ENCODE measurements at places on chromosomes 13 and 19.

GRCh38 chr19:2170987-2171348 is 7.2 kb downstream of the DOT1L start:
- no peak for DNase-seq

DNA sequence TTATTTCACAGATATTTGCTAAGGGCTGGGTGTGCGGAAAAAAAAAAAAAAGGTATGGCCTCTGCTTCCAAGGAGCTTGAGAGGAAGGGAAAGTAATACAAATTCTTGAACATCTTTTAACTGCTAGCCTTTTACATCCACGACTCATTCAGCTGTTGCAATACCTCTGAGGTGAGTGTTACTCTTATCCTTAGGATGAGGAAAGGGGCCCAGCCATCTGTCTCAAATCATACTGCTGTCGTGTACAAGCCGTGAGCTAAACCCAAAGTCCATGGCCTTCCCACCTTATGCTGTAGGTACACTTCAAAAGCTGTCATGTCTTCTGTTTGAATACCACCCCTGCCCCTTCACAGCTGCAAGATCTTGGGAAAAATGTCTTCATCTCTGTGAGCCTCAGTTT is 146.8 kb downstream of the KCNRG start:
- no peak for DNase-seq

DNA sequence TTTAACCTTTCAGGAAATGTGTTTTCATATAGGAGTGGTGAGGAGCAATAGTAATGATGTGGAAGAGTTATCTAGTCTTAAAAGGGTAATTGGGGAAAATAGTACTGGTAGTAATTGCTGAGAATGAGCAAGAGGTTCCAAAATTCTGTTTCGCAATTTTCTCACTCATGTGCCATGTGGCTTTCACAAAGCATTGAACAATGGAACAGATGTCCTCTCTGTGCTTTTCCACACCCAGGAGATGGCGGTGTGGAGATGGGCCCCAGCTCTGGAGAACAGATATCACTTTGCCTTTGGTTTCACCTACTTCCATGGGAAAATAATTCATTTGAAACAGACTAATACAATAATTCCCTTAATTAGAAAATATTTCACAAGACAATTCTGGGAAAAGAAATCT is 170.0 kb upstream of the SLC10A2 start:
- DNase-seq = no peak

GRCh38 chr19:33375837-33376159 is 2.3 kb downstream of the CEBPG start:
- DNase-seq = no peak

DNA sequence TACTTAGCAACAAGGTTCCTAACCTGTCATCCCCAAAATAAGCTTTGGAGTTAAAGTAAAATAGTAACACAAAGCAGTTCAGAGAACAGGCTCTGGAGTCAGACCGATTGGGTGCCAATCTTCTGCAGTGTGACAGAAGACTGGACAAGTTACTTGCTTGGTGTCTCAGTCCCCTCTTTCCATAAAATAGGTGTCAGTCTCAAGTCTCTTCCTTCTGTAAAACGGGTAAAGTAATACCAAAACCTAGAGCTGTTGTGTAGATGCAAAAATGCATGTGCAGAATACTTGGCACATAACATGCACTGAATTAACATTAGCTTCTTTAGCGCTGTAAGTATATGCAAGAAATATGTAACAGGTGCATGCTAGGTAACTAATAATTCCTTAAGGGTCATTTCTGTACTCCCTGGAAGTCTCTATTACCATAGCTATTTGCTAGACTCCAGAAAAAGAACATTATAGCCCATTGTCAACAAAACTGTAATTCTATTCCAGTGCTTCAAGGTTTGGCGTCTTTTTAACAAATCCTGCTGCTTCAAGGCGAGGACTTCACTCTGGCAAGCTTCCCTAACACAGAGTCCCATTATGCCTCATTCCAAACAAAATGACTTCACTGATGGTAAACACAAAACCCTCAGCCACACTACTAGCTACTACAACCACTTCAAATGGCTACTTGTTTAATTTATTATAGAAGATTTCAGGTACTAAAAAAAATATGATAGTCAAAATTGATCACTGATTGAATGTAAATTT is 32.8 kb downstream of the ELF1 start:
- no peak for DNase-seq

- no peak for DNase-seq
Observed at GRCh38 chr19:30441011-30441410, 68.8 kb downstream of the ZNF536 start.

GRCh38 chr13:92187378-92187989 is 789.1 kb downstream of the GPC5 start:
- no peak for DNase-seq

DNA sequence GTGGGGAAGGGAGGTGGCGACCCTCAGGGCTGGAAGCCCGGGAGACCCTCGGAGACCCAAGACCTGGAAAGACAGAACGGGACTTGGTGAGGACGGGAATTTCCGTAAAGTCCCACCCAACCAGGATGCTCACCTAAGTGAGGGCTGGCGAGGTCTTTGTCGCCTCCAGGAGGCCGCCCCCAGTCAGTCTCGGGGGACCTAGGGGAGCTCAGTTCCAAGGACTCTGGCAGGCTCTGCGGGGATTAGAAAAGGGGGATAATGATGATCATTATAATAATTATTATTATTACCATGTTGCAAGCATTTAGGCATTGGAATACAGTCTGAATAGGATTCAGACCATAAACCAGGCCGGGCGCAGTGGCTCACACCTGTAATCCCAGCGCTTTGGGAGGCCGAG is 9.1 kb upstream of the HSD17B14 start:
- DNase-seq = no peak

DNA sequence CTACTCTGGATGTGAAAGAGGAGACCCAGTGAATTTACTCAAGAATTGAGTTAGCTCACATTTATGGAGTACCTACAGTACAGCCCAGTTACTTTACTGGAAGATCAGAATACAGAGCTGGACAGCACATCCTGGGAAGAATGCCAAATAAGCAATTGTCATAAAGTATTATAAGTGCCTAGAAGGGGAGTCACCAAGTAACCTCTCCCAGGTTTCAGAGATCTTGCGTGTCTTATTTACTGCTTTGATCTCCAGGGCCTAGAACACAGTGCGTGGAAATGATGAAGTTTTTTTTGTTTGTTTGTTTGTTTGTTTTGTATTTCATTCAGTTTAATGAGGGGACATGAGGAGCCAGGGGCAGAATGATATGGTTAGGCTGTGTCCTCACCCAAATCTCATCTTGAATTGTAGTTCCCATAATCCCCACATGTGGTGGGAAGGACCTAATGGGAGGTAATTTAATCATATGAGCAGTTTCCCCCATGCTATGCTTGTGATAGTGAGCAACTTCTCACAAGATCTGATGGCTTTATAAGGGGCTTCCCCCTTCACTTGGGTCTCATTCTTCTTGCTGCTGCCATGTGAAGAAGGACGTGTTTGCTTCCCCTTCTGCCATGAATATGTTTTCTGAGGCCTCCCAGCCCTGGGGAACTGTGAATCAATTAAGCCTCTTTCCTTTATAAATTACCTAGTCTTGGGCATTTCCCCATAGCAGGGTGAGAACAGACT is 5.2 kb downstream of the GARRE1 start:
- DNase-seq = no peak

- DNase-seq = no peak
Observed at GRCh38 chr19:2167896-2168618, 4.3 kb downstream of the DOT1L start.

DNA sequence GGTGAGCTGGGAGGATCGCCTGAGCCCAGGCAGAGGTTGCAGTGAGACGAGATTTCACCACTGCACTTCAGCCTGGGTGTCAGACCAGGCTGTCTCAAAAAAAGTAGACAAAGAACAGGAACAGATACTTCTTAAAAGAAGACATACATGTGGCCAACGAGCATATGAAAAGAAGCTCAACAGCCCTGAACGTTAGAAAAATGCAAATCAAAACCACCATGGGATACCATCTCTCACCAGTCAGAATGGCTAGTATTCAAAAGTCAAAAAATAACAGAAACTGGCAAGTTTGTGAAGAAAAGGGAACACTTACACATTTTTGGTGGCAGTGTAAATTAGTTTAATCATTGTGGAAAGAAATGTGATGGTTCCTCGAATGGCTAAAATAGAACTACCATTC is 3.0 kb upstream of the LGALS14 start:
- DNase-seq = no peak

DNA sequence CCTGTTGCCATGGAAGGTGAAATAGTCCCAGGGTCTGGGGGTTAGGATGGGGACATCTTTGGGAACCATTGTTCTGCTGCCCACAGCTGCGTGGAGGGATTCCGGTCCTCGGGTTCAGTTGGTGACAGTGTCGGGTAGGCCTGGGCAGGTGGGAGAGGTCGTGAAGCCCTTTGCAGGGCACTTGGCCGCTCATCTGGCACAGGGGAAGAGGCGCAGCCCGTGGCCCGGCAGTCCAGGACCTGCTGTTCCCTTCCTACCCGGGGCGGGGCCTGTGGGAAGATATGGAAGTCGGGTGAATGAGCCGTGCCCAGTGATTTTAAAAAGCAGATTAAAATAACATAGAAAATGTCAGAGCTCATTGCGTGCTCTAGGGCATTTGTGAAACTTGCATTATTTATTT is 44.8 kb downstream of the KDM4B start:
- DNase-seq = no peak

DNA sequence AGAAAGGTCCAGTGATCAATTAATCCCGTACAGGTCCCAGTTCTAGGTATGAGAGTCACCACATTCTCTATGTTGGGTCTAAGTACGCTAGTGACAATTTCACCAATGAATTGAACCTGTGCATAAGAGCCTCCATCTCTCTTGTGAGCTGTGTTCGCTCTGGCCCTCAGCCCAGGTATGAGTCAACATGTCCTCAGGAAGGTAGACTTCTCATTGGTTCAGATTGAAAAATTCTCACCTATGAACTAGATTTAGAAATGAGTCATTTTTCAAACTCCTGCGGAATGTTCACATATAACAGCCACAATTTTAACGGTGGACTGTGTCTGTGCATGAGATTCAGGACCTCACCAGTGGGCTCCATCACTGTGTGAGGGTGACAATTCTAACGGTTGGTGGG is 12.7 kb upstream of the ZNF43 start:
- no peak for DNase-seq

- no peak for DNase-seq
Observed at GRCh38 chr13:73466561-73466960, 407.8 kb downstream of the KLF5 start.

DNA sequence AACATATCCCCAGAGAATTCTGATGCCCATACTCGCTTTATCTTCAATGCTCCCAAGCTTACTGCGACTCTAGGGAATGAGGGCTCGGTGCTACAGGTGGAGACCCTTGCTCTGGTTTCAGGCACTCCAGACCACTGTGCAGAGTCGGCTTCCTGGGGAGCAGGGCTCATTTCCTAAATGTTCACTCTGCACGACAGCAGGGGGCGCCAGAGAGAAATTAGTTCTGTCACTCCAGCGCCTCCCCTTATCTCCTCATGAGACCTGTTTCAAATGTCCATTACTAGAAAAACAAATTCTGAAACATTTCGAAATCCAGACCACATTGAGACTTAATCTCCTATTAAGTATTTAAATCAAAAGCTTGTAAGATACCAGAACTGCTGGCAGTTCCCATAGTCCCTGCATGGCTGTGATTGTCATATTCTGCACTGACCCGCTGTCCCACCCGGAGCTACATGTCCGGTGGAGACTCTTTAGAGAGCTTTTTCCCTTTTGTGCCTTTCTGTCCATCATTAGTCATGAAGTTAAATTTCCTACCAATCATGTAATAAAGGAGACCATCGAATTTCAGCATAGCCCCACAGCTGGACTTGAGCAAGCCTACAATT is 22.4 kb downstream of the EPSTI1 start:
- no peak for DNase-seq

DNA sequence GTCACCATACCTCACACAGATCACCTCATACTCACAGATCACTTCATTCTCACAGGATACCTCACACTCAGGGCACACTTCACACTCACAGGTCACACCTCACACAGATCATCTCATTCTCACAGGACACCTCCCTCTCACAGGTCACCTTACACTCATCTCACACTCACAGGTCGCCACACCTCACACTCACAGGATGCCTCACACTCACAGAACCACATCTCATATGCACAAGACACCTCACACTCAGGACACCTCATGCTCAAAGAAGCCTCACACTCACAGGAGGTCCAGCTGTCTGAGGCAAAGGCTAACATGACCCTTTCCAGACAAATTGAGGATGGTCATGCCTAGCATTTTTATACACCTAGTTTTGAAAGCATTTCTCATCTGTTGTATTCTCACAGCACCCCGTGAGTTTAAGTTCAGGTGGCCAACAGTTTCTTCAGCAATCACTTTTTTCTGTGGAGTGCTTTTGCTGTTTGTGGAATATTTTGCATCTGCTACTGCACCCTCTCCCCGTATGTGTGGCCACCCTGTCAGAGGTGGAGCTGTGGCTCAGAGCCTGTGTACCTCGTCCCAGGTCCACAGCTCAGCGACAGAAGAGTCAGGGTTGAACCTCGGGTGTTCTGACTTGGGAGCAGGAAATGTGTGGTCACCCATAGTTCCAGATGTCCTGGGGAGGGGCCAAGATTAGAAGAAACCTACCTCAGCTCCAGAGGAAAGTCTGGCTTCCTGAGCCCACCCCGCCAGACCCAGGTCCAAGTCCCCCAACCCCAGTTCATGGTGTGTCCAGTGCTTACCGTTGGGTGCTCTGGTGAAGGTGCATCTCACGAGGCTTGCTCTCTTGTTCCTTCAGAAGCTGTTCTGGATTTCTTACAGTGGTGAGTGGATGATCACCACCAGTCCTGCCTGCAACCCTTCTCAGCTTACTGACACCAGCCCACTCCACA is 7.6 kb downstream of the F7 start:
- DNase-seq = no peak

DNA sequence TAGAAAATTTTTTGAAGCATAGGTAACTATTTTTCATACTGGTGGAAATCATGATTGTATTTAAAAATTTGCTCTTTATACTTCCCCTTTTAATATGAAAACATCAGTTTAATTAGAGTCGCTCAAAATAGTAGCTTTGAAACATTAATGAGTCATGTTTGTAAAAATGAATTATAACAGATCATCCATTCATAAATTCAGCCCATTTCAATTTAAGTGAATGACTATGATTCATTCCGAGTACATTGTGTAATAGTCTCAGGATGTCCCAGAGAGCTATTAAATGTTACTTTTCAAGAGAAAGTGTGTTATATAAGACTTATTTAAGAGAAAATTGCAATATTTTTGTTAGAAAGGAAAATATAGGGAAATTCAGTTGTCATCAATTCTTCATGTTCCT is 111.0 kb downstream of the FNDC3A start:
- DNase-seq = no peak

DNA sequence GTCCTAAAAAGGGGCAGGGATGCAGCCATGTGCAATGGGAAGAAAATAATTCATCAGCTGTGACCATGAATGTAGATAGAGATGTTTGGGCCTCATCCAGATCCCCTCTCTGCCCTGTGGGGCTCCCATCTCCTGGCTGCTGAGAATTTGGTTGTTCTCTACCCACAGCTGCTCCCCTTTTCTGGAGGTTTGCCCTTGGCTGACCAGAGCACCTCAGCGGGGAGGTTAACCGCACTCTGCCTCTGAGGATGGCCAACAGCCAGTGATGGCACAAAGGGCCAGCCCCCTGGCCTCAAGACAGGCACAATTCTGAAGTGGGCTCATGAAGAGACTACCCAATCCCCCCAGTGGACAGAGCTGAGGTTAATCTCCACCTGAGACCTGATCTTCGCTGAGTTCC is 61.5 kb upstream of the SERP2 start:
- DNase-seq = no peak

- no peak for DNase-seq
Observed at GRCh38 chr13:73096173-73096572, 37.4 kb downstream of the KLF5 start.

All from NCI-H1436 treated with DMSO at 0.1 percent for 48 hours (cell line).